Activated CD8-positive, alpha-beta memory T cell treated with anti-CD3 and anti-CD28 coated beads for 1 hour (primary cell): ENCODE measurements at places on chromosomes 7 and 10.

DNA sequence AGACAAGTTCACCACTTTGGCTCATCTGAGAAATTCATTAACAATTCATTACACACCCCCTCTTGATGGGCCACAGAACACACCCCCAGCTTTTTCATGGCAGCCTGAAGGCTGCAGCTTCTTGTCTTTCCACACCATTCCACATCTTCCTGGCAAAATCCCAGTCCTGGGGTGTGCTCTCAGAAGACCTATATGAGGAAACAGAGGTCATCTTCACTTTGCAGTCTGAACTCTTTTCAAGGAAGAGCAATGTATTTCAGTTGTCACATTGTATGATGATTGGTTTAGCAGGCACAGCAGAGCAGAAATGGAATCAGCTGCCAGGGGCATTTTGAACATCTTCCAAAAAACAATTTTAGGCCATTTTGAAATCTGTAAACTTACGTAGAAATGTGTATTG is 7.8 kb upstream of the LRRC27 start:
- no peak for DNase-seq

GRCh38 chr7:111960984-111961383 is 245.2 kb downstream of the DOCK4 start:
- DNase-seq = no peak

- no peak for DNase-seq
These were observed 103.5 kb downstream of the SRI start for GRCh38 chr7:88116235-88116795.

GRCh38 chr10:97547271-97547600 is 25.3 kb upstream of the ANKRD2 start:
- DNase-seq = no peak

DNA sequence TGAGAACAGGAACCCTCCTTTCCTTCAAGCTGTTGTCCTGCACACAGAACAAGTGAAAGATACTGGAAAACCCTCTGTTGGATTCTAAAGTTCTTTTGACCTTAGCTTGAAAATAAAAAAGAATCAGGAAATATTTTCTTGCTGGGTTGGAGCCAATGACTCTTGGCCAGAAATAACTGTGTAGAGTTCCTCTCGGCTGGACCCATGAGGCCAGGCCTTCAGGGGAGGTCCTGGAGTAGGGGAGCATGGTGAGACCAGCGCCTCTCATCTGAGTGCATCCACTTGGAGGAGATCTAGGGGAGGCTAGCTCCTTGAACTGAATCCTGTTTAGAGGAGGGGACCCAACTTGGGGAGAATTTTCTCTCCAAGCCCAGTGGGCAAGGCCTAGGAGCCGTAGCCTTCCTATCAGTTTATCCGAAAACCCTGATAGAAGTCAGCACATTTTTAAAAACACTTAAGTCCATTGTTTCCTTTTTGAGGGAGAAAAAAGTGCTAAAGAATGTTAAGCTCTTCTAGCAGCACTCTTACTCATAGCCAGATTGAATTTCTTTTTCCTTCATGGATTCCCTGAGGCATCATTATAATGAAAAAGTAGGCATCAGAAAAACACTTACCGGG is 635.7 kb upstream of the ANKRD30A start:
- DNase-seq = no peak

DNA sequence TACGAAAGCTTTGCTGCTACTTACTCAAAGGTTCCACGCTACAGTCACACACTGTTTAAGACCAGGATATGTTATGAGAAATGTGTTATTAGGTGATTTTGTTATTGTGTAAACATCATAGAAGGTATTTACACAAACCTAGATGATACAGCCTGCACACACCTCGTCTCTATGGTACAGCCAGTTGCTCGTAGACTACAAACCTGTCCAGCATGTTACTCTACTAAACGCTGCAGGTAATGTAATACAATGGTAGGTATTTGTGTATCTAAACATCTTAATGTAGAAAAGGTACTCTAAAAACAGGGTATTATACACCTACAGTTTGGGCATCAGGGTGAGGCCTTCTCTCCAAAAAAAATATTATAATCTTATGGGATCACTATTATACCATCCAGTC is 181.2 kb downstream of the MYOF start:
- DNase-seq = no peak

- no peak for DNase-seq
These were observed 51.0 kb downstream of the HDAC9 start for GRCh38 chr7:18546576-18546975.

GRCh38 chr7:9192969-9193368 is 759.6 kb downstream of the NXPH1 start:
- no peak for DNase-seq

GRCh38 chr10:69202332-69202731 is 17.8 kb upstream of the HKDC1 start:
- DNase-seq = no peak

GRCh38 chr10:95406651-95407280 is 116.0 kb upstream of the PDLIM1 start:
- no peak for DNase-seq

GRCh38 chr7:91656541-91657482 is 223.7 kb downstream of the MTERF1 start:
- DNase-seq = no peak

DNA sequence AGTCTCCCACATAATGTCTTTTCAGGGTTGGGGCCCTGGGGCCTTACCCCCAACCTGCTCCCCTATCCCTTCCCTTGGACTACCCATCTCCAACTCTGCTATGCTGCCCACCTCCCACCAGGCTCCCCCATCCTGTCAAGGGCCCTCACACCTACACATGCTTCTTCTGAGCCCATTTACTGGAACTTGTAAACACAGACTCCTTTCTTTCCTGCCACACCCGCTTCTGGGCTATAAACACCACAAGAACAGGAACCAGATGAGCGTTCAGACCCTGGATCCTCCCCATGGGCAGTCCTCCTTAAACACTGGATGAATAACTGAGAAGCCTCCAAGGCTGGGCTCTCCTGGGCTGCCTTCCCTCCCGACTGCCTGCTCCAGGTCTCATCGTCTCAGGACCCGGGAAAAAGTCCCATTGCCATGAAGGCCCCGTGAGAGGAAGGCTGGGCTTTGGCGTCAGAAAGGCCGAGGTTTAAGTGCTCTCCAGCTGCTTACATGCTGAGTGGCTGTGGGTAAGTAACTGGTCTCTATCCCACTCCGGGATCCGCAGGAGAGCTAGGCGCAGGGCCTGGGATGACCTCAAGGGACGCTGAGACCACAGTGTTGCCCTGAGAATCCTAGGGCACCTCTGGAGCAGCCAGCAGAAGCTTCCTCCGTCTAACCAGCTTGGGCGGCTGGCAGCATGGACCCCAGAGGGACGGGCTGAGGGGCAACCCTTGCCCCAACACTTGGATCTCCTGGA is 15.6 kb upstream of the CRHR2 start:
- no peak for DNase-seq

- DNase-seq = no peak
These were observed 41.0 kb upstream of the OIT3 start for GRCh38 chr10:72852508-72852907.

DNA sequence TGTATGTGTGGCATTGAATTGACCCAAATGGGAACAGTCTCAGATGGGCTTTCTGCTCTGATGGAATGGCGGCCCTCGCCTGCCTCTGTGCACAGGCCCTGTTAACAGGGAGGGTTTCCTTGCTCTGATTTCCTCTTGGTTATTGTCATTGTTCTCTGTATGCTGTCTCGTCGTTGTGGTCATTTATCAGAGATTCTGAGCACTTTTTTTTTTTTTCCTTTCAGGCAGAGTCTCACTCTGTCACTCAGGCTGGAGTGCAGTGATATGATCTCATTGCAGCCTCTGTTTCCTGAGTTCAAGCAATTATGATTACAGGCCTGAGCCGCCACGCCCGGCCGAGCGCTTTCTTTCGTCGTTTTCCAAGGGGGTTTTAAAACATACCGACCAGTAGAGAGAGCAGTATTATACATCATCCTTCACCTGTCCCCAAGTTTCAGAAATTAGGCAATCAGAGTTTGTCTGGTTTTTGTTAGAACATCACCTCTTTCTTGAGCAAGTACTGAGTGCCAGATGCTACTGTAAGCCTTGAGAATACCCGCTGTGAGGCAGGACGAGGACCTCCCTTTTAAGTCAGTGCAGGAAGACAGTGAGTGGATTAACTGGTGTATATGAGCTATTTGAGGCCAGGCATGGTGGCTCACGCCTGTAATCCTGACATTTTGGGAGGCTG is 6.5 kb downstream of the CHST12 start:
- no peak for DNase-seq

- DNase-seq = no peak
These were observed 137.3 kb downstream of the AUTS2 start for GRCh38 chr7:69735582-69735981.

DNA sequence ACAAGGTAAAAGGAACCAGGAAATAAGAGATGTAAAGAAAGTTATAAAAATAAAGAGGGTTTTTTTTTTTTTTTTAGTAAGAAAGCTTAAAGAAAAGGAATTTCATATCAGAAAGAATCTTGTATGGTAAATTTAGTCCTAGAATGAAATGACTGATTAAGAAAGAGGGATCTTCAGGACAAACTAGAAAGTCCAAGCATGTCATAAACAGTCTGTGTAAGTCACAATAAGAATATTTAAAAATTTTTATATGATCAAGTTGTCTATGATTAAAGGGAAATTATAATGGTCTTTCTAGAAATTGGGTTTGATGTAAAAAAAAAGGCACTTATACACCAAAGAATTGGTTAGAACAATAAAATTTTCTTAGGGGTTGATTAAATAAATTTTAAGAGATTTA is 289.5 kb downstream of the XPNPEP1 start:
- no peak for DNase-seq

- DNase-seq = no peak
These were observed 6.0 kb upstream of the SLC29A3 start for GRCh38 chr10:71312811-71313789.

- DNase-seq = no peak
These were observed 60.5 kb downstream of the RSU1 start for GRCh38 chr10:16756561-16757221.

- no peak for DNase-seq
These were observed 116.0 kb downstream of the NPTX2 start for GRCh38 chr7:98733036-98733435.

DNA sequence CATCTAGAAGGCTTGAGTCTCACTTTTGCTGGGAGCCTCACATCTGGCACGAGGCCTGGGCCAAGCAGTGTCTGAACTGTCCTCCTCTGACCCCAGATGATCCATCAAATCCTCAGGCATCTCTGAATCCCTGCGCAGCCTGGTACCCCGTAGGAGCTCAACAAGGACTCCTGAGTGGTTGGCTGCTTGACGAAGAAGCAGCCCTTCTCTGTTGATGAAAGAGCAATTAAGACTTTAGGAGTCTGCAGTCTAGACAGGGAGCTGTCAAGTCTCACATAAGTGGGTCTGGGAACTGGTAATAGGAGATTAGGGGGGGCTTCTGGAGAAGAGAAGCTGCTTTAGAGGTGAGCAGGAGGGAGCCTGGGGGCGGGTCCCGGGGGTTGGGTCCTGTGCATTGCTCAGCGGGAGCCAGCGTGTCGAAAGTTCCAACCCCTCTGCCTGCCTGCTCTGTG is 326.0 kb downstream of the RPS24 start:
- no peak for DNase-seq

DNA sequence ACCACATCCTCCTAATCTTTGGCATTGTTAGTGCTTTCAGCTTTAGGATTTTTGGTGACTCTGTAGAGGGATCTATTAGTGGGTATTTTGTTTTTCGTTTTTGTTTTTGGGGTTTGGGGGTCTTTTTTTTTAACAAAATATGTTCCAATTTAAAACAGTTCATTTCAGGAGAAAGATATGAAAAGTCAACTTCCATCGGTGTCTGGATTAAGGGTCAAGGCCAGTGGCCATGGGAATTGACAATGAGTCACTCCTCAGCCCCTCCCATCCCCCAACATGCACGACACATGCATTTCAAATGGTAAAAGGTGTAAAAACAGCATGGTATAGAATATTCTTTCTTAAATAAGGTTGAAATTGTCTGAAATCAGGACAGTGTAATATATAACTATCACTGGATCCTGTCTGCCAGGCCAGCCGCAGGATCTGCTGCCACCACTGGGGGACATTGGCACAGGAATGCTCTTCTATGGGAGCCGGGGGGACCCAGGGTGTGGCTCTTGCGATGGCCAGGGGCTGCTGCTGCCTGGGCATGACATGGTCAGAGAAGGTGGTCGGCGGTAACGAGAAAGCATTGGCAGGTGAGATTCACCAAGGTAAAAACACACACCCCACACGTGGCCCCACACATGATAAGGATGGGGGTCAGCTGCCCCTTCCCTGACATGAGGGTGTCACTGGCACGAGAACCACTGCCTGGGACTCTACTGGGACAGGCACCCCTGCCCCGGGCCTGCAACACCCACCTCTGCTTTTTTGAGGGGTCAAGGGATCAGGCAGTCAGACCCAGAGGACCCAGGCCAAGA is 126.2 kb upstream of the KCTD7 start:
- DNase-seq = no peak

DNA sequence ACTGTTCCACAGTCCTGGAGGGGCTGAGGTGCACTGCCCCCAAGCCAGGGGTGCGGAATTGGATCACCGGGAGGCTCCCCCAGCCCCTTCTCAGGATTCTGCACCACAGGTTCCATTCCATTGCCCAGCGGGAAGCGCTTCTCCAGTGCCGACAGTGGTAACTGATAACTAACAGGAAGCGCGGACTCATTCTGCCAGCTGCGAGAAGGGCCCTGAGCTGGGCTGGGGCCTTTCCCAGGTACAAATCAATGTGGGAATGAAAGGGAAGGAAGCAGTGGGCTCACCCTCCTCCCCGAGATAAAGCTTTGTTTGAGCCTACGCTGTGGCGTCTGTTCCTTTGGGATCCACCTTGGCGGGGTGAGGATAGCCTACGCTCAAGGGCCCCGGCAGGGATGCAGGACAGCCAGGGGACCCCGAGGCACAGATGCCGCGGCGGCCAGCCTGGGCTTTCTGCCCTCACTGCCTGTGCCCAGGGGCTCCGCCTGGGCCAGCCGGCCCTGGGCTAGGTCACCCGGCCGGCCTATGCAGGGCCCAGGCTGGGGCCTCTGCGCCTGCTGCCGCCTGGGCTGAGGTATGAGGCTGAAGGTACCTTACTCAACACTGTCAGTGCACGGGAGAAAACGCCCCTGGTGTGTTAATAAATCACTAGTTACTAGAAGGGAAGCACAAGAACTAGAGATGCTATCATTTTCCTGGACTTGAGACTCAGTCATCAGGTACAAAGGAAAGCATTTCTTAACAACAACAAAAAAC is 39.4 kb downstream of the EN2 start:
- no peak for DNase-seq

GRCh38 chr10:43411536-43411935 is 2.5 kb upstream of the HNRNPF start:
- DNase-seq = no peak
